ENCODE measurements at places on chromosomes 12 and 14.

- DNase-seq, result no peak
These were observed 789.2 kb upstream of the FBXO33 start for GRCh38 chr14:40221428-40221827.

- no peak for DNase-seq
These were observed 9.1 kb downstream of the ATP6V0A2 start for GRCh38 chr12:123721245-123721644.

DNA sequence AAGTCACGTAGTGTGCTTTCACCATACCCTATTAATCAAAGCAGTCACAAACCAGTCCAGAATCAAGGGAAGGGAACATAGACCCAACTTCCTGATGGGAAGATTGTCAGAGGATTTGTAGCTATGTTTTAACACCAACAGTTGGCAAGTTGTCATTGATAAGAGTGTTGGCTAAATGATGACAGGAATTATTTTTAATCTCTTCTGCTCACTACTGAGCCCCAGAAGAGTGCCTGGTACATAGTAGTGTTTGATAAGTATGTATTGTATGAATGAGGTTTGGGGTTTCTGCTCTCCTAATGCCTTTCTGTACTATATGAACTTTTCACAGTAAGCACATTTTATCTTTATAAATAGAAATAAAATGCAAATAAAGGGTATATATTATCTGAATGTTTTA is 14.7 kb downstream of the HCFC2 start:
- no peak for DNase-seq

DNA sequence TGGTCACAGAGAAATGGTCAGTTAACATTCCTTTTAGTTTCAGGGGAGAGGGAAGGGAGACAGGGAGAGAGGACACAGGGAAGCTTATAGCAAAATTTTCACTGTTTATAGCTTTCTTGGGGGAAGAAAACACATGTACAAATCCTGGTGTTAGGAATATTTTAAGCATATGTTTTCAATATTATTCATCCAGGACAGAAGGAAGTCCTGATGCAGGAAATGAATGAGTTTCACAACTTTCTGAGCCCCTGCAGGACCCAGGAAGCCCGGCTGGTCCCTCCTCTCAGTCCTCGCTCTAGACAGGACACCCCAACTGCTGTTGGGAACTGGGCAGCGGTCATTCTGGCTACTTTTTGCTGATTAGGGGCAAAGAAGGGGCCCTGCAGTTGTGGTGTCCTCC is 71.1 kb upstream of the ZDHHC17 start:
- no peak for DNase-seq

DNA sequence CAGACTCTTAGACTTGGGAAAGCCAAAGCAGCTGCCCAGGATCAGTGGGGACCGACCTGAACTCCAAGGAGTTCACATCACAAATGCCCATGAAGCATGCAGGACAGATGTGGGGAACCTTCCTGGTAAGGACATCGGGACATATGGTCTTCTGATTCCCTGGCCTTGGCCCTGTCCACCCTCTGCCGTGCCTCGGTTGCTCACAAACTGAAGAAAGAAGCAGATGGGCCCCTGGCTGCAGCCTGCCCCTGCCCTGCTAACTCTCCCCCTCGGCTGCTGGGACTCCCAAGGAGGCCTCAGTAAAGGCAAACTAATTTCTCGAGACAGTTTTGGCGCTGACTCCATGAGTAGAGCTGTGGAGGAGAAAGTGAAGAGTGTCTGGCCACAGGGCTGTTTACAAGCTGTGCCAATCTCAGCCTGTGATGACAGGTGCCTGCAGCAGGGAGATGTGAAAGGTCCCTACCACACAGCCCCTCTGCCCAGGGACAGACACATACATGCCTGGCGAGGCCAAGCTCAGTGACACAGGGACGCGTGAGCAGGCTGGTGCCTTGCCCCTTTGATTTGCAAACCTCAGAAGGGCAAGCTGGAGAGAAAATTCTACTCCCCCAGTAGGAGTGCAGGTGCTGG is 48.6 kb downstream of the ISCA2 start:
- no peak for DNase-seq

- DNase-seq, result no peak
These were observed 2.9 kb downstream of the BCL11B start for GRCh38 chr14:99268810-99269707.

GRCh38 chr12:40106202-40106533 is 287 bp upstream of the SLC2A13 start:
- no peak for DNase-seq

GRCh38 chr12:45290216-45290605 is 74.3 kb downstream of the ANO6 start:
- no peak for DNase-seq

- DNase-seq, result no peak
These were observed 49.7 kb upstream of the CHPT1 start for GRCh38 chr12:101647711-101648110.

DNA sequence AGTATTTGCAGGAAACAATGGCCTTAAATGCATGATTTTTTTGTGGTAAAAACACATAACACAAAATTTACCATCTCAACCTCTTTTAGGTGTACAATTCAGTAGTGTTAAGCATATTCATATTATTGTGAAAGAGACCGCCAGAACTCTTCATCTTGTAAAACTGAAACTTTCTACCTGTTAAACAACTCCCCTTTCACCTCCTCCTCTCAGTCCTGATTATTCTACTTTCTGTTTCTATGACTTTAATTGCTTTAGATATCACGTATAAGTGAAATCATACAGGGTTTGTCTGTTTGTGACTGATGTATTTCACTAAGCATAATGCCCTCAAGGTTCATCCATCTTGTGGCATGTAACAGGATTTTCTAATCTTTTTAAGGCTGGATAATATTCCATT is 353.4 kb downstream of the ADAMTS20 start:
- DNase-seq, result no peak

DNA sequence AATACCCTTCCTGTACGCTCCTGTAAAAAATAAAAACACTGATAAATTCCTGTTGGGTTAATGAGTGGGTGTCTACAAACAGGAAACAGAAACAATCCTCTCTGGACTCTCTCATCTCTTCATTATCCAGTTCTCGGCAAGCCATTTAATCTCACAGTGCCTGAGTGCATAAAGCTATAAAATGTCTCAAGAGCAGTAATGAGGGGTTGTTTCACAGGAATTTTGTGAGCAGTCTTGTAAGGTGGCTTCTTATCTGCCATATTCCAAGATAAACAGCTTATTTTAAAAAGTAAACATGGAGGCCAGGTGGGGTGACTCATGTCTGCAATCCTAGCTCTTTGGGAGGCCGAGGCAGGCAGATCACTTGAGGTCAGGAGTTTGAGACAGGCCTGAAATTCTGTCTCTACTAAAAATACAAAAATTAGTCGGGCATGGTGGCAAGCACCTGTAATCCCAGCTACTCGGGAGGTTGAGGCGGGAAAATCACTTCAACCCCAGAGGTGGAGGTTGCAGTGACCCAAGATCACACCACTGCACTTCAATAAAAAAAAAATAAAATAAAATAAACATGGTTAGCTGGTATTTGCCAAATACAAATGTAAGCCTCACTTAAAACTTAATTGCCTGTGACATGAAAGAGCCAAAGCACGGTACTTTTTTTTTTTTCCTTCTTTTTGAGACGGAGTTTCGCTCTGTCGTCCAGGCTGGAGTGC is 54.0 kb downstream of the CLIP1 start:
- DNase-seq, result no peak

Measured in GM12865 (cell line).